ENCODE measurements at places on chromosomes 1 and 21.
A peak's percentile ranks its signal among the peaks of the same experiment; 100 is the strongest.

- no peak for DNase-seq
Measured at GRCh38 chr1:40047769-40048168, 7.2 kb downstream of the CAP1 start.

GRCh38 chr1:32920833-32921232, 19.6 kb upstream of the TMEM54 start:
- DNase-seq, result peak; percentile 38

- DNase-seq, result peak; percentile 93
Measured at GRCh38 chr1:94739521-94740061, 80.6 kb upstream of the SLC44A3 start.

DNA sequence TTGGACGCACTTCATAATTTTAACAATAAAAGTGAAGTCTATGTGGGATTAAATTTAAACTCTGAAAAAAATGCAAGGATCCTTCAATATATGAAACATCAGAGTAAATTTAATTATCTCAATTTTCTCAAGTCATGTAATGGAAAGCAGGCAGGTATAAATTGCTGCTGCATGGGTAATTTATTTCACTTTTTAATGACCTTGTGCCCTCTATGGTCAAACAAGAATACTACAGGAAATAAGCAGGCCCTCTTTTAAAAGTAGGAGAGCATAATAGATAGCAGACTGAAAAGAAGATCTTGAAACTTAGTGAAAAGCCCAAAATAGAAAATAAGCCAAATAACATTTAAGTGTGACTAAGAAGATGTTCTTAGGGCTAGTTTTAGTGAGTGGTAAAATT, 22.9 kb downstream of the BCAS2 start:
- peak; percentile 26 for DNase-seq

- DNase-seq, result no peak
Measured at GRCh38 chr1:165573787-165574186, 30.0 kb downstream of the LRRC52 start.

DNA sequence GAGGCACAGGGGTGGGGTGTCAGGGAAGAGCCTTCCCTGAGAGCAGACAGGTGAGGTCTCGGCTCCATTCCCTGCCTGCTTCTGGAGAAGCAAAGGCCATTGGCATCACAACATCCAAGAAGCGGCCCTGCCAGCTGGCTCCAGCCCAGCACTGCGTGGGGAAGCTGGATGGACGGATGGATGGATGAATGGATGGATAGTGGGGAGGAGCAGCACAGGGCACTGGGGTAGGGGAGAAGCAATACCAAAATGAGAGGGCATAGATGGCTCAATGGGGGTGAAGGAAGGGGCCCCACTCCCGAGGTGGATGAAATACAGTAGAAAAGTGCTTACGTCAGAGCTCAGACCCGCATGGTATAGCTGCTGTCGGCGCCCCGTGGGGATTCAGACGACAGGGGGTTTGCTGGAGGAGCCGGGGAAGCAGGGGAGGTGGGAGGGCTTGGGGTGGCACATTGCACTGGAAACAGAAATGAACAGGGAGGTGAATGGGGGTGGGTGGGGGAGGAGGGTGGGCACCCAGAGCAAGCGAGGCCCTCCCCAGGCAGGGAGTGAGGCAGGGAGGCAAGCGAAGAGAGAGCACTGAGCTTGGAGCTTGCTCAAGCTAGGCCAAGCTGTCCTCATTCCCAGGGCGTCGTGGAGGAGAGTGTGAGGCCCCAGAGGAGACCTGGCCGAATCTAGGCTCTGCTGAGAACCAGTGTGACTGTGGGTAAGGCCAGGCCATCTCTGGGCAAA, 9.5 kb upstream of the GOLT1A start:
- DNase-seq, result no peak
